CD14-positive monocyte (primary cell): ENCODE measurements at places on chromosomes 4 and X.

GRCh38 chr4:169163495-169163894, 107.3 kb downstream of the SH3RF1 start:
- no peak for DNase-seq

DNA sequence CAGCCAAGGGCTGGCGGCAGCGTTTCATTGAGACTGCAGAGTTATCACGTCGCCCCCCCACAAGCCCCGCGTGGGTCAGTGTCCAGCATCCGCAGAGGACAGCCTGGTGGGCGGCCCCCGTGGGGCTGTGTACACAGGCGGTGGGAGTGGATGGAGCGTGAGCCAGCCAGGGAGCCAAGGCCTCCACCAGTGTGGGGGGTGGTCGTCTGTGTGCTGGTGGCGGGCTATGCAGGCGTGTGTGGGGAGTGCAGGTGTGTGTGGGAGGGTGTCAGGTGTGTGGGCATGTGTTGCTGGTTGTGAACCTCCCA, 56.5 kb upstream of the NKX1-1 start:
- no peak for DNase-seq

DNA sequence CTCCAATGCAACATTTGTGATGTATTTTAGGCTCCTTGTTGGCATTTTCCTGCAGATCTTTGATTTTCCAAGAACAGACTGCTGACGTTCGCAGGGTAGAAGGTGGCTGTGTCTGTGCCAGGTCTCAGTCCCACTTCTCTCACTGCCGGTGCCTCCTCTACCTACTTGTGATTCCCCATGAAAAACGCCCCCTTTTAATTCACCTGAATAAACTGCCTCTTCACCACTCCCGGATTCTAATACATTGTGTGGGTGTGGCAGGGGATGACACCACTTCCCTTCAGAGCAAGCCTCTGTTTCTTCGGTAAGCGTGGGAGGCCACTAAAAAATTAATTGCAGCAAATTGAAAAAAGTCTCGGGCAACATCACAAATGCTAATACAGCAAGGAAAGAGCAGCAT, 96.1 kb upstream of the FAM9B start:
- DNase-seq = no peak

- DNase-seq = no peak
Observed at GRCh38 chr4:80062527-80062926, 10.5 kb downstream of the ANTXR2 start.

- DNase-seq = no peak
Observed at GRCh38 chr4:181350615-181351415, 892.4 kb upstream of the TENM3 start.

- DNase-seq = no peak
Observed at GRCh38 chrX:73834219-73834618, 271.2 kb downstream of the CHIC1 start.

- DNase-seq = no peak
Observed at GRCh38 chr4:174697202-174697601, 131.8 kb downstream of the GLRA3 start.
